Type B pancreatic cell (in vitro differentiated cells): ENCODE measurements at places on chromosomes 3 and 15. TPM values are rescaled to one million over a fixed set of nuclear protein-coding genes. Genes with fewer than 3 reads are reported as not detected.

The ASB14 gene
- not detected in 2 replicates for total RNA-seq

The ANKUB1 gene
- 0.82 TPM in 1 of 2 replicates, not detected in the other for total RNA-seq

GRCh38 chr3:190001426-190001825 is 119.3 kb downstream of the P3H2 start:
- H3K36me3 ChIP-seq: no peaks in the 10 kb centered on the region
- peaks cover 21% of the 10 kb centered on the region for H3K4me1 ChIP-seq
- no peak overlapping the region for H3K4me3 ChIP-seq
- H3K27ac ChIP-seq: no peak overlapping the region
- DNase-seq: no peak

DNA sequence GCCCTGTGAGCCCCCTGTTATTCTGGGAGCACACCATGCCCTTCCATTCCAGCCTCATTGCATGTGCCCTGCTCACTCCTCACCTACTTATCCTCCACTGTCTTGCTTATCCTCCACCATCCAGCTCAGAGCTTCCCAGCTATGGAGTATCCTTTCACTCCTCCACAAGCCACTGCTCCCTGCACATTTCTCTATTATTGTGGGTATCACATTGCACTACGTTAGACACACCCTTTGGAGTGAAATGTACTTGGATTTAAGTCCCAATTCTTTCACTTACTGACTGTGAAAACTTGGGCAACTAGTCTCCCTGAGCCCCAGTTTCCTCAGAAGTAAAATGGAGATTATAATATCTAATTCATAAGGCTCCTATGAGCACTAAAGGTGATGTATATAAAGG is 4.3 kb downstream of the MASP1 start:
- DNase-seq: no peak
- peaks cover 28% of the 10 kb centered on the region for H3K27me3 ChIP-seq
- H3K27ac ChIP-seq: no peak overlapping the region
- H3K4me1 ChIP-seq: peaks cover 18% of the 10 kb centered on the region
- no peak overlapping the region for H3K4me3 ChIP-seq

GRCh38 chr15:81060470-81060869 is 59.7 kb downstream of the TLNRD1 start:
- no peak overlapping the region for H3K27ac ChIP-seq
- no peak for DNase-seq
- no peaks in the 10 kb centered on the region for H3K36me3 ChIP-seq
- no peaks in the 10 kb centered on the region for H3K27me3 ChIP-seq
- H3K4me1 ChIP-seq: no peaks in the 10 kb centered on the region

- H3K36me3 ChIP-seq: no peaks in the 10 kb centered on the region
- H3K4me3 ChIP-seq: no peak overlapping the region
- no peak overlapping the region for H3K27ac ChIP-seq
- no peak for DNase-seq
- peaks cover 7% of the 10 kb centered on the region for H3K4me1 ChIP-seq
Observed at GRCh38 chr15:63603516-63603915, 6.3 kb downstream of the FBXL22 start.

DNA sequence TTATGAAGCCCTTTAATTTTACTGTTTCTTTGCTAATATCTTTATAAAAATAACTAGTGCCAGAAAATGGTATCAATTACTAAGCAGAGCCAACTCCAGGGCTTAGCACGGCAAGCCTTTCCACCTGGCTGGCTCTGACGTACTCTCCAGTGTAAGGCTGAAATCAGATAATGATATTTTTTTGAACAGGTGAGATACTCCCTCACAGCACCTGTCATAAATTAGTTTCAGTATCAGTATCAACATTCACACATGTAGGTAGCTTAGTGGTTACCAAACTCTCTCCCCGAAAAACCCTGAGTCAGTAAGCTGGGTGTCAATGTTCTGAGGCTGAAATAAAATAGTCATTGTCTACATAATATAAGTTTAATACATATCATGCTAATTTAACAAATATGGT is 710.1 kb downstream of the SQOR start:
- H3K27ac ChIP-seq: peak overlapping the region; percentile 13
- no peak for DNase-seq
- H3K27me3 ChIP-seq: no peaks in the 10 kb centered on the region
- H3K36me3 ChIP-seq: no peaks in the 10 kb centered on the region

DNA sequence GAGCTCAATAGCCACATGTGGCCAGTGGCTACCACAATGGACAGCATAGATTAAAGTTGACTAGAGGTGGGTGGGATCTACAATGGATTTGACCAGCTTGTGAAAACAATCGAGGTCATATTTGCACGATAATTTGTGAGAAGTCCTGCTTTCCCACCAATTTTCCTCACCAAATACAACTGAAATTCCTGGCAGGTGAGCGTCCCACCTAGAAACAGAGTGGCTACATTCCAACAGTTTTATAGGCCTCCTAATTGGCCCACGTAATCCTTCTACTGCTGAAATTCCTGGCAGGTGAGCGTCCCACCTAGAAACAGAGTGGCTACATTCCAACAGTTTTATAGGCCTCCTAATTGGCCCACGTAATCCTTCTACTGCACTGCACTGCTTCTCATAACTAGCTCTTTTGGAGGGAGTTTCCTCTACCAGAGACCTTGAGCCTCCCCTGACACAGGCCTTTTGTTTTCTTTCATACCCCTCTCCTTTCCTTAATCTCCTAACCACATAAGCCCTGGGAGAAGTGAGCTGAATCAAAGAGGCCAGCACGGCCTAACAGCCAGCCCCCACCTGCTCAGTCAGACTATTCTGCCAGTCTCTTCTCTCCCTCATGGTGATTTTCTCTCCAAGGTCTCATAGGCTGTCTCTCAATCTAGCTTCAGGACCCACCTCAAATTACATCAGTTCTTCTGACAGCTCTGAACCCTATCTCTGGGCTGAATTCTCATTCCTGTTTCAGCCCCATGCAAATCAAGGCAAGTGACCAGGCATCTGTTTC is 80.2 kb downstream of the BFSP2 start:
- H3K36me3 ChIP-seq: no peaks in the 10 kb centered on the region
- no peak overlapping the region for H3K4me3 ChIP-seq
- DNase-seq: no peak
- peaks cover 26% of the 10 kb centered on the region for H3K4me1 ChIP-seq
- H3K27ac ChIP-seq: peak overlapping the region; percentile 10

DNA sequence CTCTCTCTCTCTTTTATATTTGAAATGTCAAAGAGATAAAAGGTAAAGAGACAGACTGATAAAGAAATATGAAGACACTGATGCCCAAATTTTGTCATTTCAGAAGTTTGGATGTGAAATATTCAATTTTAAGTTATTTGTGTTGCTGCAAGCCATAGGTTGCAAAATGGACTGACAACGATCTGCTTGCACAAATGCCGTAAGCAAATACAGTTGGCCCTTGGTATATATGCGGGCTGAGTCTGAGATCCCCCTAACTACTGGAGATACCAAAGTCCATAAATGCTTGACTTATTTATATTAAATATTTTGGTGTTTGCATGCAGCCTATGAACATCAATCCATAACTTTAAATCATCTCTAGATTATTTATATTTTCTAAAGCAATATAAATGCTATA is 1459.1 kb upstream of the ALCAM start:
- no peak overlapping the region for H3K4me3 ChIP-seq
- no peaks in the 10 kb centered on the region for H3K27me3 ChIP-seq
- H3K4me1 ChIP-seq: no peaks in the 10 kb centered on the region
- H3K27ac ChIP-seq: no peak overlapping the region
- no peak for DNase-seq
- no peaks in the 10 kb centered on the region for H3K36me3 ChIP-seq
